Naive thymus-derived CD8-positive, alpha-beta T cell (primary cell): ENCODE measurements at places on chromosomes 6 and 20. TPM values are rescaled to one million over a fixed set of nuclear protein-coding genes. Genes with fewer than 3 reads are reported as not detected.

Gene PACSIN1
- 0.06 TPM for polyA plus RNA-seq

DNA sequence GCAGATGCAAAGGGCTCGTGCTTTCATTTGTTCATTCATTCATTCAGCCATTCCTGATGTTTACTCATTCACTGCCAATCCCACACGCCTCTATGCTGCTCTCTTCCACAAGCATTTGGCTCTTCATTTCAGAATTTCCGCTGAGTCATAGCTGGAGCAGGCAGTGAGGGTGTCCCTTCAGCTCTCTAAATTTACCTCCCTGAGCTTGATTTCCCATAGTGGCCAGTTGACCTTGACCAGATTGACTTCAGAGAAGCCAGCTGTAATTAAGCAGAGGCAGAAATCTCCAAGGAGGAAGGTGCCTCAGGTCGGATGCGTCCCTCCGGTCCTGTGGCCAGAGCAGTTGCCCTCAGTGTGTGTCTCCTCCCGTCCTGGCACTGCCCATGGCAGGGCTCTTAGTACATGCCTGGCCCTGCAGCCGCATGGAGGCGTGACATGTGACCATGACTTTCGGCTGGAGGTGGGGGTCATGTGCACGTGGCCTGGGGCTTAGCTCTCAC lies 267.2 kb upstream of the ECI2 start:
- peaks cover 3% of the 10 kb centered on the region for H3K4me1 ChIP-seq
- H3K4me3 ChIP-seq = no peak overlapping the region
- peaks cover 22% of the 10 kb centered on the region for H3K27me3 ChIP-seq
- DNase-seq = no peak

DNA sequence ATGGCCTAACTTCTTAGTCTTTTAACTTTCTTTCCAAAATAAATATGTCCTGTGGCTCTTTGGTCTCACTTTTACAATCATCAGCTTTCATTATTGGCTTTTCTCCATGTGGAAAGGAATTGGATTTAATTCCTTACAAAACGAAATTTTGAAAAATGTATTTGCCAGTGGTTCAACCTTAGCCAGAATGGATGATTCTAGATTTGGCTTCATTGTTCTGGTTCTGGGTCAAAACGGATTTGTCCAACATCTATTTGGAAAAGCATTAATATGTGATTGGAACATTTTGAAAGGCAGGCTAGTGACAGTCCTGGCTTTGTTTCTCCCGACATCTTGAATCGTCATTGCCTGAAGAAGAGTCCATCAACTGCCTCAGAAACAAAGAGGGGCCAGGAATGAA lies 59.2 kb downstream of the TENT5A start:
- no peak overlapping the region for H3K27ac ChIP-seq
- H3K4me1 ChIP-seq = no peaks in the 10 kb centered on the region
- H3K4me3 ChIP-seq = no peak overlapping the region

GRCh38 chr6:85278466-85279035 lies 171.3 kb upstream of the NT5E start:
- no peak overlapping the region for H3K4me3 ChIP-seq
- no peaks in the 10 kb centered on the region for H3K36me3 ChIP-seq
- no peaks in the 10 kb centered on the region for H3K4me1 ChIP-seq
- no peak for DNase-seq
- no peak overlapping the region for H3K27ac ChIP-seq

DNA sequence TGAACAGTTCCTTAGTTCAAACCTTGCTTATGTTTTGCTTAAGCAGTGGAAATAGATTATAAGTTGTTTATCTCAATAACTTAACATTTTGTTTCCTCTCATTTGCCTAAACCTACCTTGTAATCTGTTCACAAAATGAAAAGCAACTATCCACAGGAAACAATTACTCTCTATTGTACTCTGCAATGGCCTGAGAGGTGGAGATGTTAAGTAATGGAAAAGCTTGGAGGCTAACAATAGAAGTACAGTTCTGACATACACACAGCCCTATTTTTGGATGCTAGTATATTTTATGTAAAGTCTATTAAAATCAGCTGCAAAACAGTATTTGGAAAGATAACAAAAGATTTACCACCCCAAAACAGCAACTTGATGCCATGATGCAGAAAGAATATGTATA lies 82.1 kb downstream of the TINAG start:
- H3K27ac ChIP-seq = no peak overlapping the region
- no peaks in the 10 kb centered on the region for H3K36me3 ChIP-seq
- DNase-seq = no peak
- H3K27me3 ChIP-seq = no peaks in the 10 kb centered on the region

DNA sequence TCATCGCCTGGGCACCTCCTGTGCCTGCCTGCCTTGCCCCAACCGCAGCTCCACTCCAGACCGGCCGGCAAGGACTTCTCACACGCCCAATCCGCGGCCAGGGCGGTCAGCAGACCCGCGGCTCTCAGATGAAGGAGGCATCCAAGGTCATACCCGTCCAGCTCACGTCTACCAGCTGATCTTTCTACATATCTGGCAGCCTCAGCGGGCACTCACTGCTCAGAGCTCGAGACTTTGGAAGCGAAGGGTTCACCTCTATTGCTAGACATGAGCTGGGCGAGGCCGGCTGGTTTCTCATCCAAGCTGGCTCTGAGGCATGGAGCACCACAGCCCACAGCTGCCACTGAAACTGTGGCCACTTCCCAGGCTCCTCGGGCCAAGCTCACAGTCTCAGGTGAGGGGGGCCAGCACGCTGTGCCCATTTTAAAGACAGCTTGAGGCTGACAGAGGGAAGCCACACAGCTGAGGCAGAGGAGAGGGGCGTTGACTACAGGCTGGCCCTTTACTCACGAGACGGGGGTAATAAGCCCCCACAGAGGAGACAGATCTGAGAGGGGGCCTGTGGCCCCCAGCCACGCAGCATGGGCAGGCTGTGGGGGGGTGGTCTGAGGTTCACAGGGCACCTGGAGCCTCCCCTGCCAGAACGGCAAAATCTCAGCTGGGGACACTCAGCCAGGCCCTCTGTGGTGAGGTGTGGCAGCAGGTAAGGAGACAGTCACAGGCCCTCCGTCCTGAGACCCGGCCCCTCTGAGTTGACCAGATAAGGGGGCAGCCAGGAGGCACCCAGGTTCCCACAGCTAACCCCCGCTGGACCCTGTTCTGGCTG lies 2.0 kb downstream of the LAMA5 start:
- H3K27ac ChIP-seq = no peak overlapping the region
- DNase-seq = no peak
- peaks cover 16% of the 10 kb centered on the region for H3K4me1 ChIP-seq
- peak overlapping the region; percentile 19 for H3K4me3 ChIP-seq
- H3K36me3 ChIP-seq = peaks cover 3% of the 10 kb centered on the region

- H3K36me3 ChIP-seq = no peaks in the 10 kb centered on the region
- DNase-seq = no peak
- no peaks in the 10 kb centered on the region for H3K27me3 ChIP-seq
- H3K27ac ChIP-seq = no peak overlapping the region
Observed at GRCh38 chr6:163897669-163898068, 483.2 kb downstream of the QKI start.

GRCh38 chr6:36028877-36029324 lies 1.3 kb downstream of the MAPK14 start:
- peaks cover 5% of the 10 kb centered on the region for H3K36me3 ChIP-seq
- DNase-seq = peak; percentile 57
- H3K27ac ChIP-seq = peak overlapping the region; percentile 35
- peaks cover 21% of the 10 kb centered on the region for H3K27me3 ChIP-seq
- H3K4me1 ChIP-seq = peaks cover 52% of the 10 kb centered on the region

Gene SPATA25
- 0.24 TPM for polyA plus RNA-seq

DNA sequence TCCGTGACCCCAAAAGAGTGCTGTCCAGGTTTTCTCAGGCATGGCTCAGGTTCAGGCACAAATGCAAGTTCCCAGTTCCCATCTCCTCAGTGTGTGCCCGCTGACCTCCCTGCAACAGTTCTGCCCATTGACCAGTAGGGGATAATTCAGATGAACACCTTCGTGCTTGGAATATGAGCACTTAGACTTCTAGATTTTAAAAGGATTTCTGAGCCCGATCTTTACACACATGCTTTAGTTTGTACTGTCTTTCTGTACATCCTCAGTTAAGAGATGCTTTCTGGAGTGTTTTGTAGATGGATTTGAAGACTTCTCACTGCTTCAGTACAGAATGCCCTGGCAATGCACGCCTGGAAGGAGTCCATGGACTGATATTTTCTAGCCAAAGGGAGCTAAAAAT lies 239.6 kb upstream of the PLCB4 start:
- no peaks in the 10 kb centered on the region for H3K36me3 ChIP-seq
- no peak for DNase-seq
- H3K27ac ChIP-seq = no peak overlapping the region
- no peaks in the 10 kb centered on the region for H3K27me3 ChIP-seq

GRCh38 chr6:63245909-63246308 lies 34.6 kb downstream of the FKBP1C start:
- no peak for DNase-seq
- H3K27ac ChIP-seq = no peak overlapping the region
- H3K4me1 ChIP-seq = no peaks in the 10 kb centered on the region
- no peak overlapping the region for H3K4me3 ChIP-seq

DNA sequence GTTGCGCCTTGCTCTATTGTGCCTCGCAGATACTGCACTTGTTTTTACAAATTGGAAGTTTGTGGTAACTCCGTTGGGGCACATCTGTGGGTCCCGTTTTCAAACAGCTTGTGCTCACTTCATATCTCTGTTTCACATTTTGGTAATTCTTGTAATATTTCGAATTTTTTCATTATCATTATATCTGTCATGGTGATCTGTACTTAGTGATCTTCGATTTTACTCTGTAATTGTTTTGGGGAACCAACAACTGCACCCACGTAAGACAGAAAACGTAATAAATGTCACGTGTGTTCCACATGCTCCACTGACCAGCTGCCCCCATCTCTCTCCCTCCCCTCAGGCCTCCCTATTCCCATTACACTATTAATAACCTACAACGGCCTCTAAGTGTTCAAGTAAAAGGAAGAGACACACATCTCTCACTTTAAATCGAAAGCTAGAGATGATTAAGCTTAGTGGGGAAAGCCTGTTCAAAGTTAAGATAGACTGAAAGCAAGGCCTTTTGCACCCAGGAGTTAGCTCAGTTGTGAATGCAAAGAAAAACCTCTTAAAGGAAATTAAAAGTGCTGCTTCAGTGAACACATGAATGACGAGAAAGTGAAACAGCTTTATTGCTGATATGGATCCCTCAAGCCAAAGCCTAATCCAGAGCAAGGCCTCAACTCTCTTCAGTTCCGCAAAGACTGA lies 26.9 kb downstream of the TTLL2 start:
- peaks cover 2% of the 10 kb centered on the region for H3K36me3 ChIP-seq
- H3K4me1 ChIP-seq = peaks cover 16% of the 10 kb centered on the region
- peak overlapping the region; percentile 92 for H3K4me3 ChIP-seq
- no peak for DNase-seq
- peaks cover 1% of the 10 kb centered on the region for H3K27me3 ChIP-seq

Gene CPXM1
- polyA plus RNA-seq = 0.56 TPM

GRCh38 chr6:138765896-138766655 lies 7.5 kb upstream of the CCDC28A start:
- no peaks in the 10 kb centered on the region for H3K36me3 ChIP-seq
- H3K27ac ChIP-seq = no peak overlapping the region
- peak; percentile 45 for DNase-seq
- no peaks in the 10 kb centered on the region for H3K27me3 ChIP-seq
- no peak overlapping the region for H3K4me3 ChIP-seq

DNA sequence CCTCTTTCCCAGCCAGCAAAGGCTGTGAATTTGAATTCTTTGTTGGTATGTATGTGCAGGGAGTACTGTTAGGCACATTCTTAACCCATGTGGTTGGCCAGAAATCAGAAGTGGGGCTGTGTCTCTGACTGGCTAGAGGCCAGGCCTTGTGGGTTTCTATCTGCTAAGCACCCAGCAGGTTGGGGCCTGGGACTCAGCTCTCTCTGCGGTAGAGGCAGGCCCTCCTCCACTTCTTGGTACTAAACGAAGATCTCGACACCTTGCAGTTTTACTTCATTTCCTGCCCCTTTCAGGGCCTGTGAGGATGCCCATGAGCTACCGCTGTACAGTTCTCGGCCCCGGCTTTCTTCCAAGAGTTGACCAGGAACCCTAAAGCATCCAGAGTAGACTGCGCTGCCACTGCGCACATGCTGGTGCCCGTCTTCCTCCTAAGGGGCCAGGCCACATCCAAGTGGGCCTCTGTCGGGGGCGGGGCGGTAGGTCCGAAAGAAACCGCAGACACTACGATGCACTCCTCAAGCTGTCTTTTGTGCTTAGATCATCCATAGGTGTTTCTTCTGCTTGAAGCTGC lies 51.1 kb downstream of the TCP11 start:
- no peak overlapping the region for H3K4me3 ChIP-seq
- DNase-seq = no peak
- no peak overlapping the region for H3K27ac ChIP-seq
- no peaks in the 10 kb centered on the region for H3K27me3 ChIP-seq

- H3K27me3 ChIP-seq = no peaks in the 10 kb centered on the region
- H3K4me1 ChIP-seq = peaks cover 18% of the 10 kb centered on the region
- DNase-seq = no peak
- no peak overlapping the region for H3K27ac ChIP-seq
Observed at GRCh38 chr6:441126-441920, 49.8 kb downstream of the IRF4 start.

GRCh38 chr6:155787168-155787567 lies 331.5 kb upstream of the NOX3 start:
- no peak overlapping the region for H3K4me3 ChIP-seq
- DNase-seq = no peak
- H3K27ac ChIP-seq = no peak overlapping the region
- no peaks in the 10 kb centered on the region for H3K4me1 ChIP-seq
- peaks cover 12% of the 10 kb centered on the region for H3K27me3 ChIP-seq
